Kidney capillary endothelial cell (primary cell): ENCODE measurements at places on chromosomes 4 and X.

DNA sequence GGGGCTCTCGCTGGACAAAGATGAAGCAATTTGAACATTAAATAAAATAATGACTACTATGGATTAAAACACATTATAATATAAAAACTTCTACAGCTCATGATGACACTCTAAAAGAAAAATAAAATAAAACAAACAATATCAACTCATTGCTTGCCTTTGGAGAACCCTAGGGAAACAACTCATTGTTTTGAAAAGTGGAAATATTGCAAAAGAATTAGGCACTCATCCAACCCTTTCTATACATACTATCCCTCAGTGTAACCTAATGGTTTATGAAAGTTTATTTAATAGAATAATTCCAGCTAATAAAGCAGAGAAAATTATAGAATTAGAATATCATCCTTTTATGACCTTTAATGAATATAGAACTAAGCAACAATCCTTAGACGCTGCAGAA lies 718 bp downstream of the RAB40A start:
- DNase-seq = no peak

GRCh38 chr4:110830461-110830860 lies 207.6 kb upstream of the PITX2 start:
- DNase-seq = no peak

DNA sequence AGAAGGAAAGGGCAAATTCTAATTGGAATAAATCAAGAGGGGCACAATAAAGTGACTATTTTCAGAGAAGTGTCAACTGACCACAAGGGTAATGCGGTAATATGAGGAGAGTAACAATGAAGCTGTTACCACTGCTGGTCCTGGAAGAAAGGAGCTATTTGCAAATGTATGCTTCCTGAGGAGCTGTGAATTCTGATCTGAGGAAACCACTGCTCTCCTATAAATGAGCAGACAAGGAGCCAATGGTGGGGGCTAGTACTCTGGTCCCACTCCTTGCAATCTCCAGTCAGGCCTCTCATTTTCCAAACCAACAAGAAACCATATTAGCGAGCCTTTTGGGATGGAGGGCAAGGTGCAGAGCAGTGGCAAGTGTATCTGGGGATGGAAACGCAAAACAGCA lies 770.2 kb downstream of the FSTL5 start:
- DNase-seq = no peak

GRCh38 chr4:143986180-143986579 lies 33.0 kb downstream of the GYPB start:
- DNase-seq = no peak

DNA sequence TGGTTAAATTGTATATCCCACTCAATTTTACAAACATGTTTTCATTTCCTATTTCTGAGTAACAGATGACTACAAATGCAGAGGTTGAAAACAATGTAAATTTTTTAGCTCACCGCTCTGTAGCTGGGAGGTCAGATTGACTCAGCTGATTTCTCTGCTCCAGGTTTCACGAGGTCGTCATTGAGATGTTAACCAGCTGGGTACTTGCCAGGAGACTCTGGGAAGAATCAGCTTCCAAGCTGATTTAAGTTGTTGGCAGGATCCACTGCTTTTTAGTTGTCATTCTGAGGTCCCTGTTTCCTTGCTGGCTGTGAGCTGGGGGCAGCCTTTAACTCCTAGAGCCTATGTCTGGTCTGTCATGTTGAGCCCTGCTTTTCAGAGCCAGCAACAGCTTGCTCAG lies 864.3 kb upstream of the AGA start:
- peak; percentile 1 for DNase-seq

- DNase-seq = no peak
Measured at GRCh38 chr4:173547889-173548288, 17.9 kb upstream of the HAND2 start.

DNA sequence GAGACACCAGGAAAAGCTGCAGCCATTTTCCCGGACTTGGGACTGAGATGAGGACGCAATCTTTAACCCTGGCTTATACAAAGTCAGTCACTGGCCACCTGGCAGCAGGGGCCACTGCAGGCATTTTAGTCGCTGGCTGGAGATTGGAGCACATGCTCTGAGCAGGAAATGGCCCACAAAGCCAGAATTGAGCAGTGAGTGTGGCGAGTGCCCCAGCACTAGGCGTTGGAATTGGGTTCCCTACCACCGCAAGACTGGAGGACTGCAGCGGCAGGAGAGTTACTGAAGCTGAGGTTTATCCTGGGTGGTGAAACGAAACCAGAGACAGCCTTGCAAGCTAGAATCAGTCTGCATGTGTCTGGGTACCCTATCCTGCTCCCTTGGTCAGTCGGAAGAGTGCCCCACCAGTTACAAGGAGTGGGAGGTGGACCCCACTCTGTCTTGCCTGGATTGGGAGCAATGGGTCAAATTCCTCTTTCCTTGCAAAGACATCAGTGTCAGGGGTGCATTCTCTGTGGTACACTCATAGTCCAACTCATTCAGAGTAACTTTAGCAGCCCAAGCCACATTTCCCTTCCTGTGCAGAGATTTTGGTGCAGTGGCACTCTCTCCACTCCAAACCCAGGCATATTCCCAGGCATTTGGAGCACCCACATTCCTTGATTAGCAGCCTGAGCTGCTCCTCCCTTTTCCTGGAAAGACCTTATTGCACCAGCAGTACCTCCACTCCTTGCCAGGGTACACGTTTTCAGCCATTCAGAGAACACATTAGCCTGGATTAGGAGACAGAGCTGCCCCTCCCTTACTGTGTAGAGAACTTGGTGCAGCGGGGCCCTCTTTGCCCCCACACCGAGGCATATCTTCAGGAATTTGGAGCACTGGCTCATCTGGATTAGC lies 36.7 kb upstream of the PLK4 start:
- DNase-seq = no peak

DNA sequence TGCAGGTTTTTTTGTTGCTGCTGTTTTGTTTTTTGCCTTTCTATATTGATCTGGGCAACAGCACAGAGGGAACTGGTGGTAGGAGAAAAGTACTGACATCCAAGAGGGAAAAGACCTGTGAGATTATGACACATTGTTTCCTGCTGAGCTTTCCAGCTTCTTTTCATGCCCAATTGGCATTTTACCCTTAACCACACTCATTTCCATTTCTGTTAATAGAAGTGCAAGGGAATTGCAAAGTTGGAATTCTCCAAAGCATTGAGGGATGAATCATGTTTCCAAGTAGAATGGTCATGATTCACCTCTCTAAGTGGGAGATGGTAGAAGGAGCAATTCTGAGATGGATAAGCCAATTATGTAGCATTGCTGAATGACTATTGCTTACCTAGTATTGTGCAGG lies 161.5 kb downstream of the PPARGC1A start:
- DNase-seq = peak; percentile 19

GRCh38 chr4:154368060-154368459 lies 123.5 kb downstream of the DCHS2 start:
- no peak for DNase-seq

GRCh38 chrX:136061696-136062095 lies 76.5 kb downstream of the SLC9A6 start:
- no peak for DNase-seq

- DNase-seq = no peak
Measured at GRCh38 chr4:173556398-173557131, 26.5 kb upstream of the HAND2 start.

GRCh38 chr4:6287017-6287788 lies 17.6 kb downstream of the WFS1 start:
- DNase-seq = no peak
